B cell (primary cell): ENCODE measurements at places on chromosomes 2 and 18. TPM values are rescaled to one million over a fixed set of nuclear protein-coding genes. Genes with fewer than 3 reads are reported as not detected.

The CRYGC gene
- not detected in 2 replicates for total RNA-seq

The TMEM178A gene
- 0.99 and 1.3 TPM in 2 replicates for total RNA-seq

GRCh38 chr2:9262671-9263171 is 56.1 kb downstream of the ASAP2 start:
- DNase-seq = no peak

- DNase-seq = no peak
These were observed 15.6 kb downstream of the KIF3C start for GRCh38 chr2:25966531-25967270.

GRCh38 chr18:76402026-76402990 is 92.7 kb downstream of the ZNF516 start:
- DNase-seq = no peak

DNA sequence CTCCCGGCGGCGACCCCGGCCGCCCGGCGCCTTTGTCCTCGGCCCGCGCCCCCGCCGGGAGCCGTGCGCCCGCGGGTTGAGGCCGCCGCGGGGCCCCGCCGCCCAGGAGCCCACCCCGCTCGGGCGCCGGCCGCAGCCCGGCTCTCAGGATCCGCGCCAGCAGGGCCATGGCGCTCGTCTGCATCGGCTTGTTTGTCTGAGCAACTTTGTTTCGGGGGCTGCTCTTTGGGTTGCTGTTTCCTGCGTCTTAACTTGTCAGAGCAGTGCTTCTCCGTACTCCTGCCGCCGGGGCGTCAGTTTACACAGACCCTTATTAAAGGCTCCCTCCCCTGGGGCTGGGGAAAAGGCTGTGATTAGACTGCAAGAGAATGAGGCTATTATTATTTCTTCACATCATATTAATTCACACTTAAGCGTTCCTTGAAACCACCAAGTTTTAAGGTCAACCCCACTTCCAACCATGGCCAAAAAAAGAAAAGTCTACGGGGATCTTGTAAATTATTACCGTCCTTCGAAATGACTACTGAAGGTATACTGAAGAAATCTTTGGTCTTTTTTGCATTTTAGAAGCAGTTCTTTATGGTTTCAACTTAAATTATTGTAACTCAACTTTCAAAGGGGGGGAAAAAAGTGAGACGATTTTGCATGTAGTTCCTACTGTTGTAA is at the start of gene CYP27C1:
Gene CYP27C1 (minus strand): TSS at position 198 of the 666 bp plus-strand sequence. CDS start 29 bp downstream, at position 169.
- DNase-seq = peak; percentile 25

The COLEC12 gene
- total RNA-seq = not detected in 2 replicates

DNA sequence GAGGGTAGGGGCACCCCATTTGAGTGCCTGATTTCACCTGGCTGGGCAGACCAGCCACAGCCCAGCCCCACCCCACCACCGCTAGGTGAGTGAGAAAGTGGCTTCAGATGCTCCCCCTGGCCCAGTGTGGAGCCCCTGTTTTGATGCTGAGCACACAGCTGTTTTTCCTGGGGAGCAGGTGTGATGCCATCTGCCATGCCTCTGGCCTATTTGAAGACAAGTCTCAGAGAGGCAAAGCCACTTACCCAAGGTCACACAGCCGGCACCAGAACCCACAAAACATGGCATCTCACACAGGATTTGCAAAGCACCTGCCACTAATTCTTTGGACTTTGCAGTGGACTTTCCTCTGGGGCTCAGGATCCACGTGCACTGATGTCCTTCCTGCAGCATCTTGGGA is 131.3 kb downstream of the INHBB start:
- no peak for DNase-seq

- DNase-seq = peak; percentile 62
These were observed 26.6 kb upstream of the CATIP start for GRCh38 chr2:218329826-218330593.

The OTOS gene
- not detected in 2 replicates for total RNA-seq

The CFAP221 gene
- not detected in 2 replicates for total RNA-seq

The GLI2 gene
- total RNA-seq = not detected in 2 replicates

The NEU2 gene
- not detected in 2 replicates for total RNA-seq

The NUP35 gene
- 21.9 and 26.0 TPM in 2 replicates for total RNA-seq
